ENCODE measurements at places on chromosomes 13 and 19.

DNA sequence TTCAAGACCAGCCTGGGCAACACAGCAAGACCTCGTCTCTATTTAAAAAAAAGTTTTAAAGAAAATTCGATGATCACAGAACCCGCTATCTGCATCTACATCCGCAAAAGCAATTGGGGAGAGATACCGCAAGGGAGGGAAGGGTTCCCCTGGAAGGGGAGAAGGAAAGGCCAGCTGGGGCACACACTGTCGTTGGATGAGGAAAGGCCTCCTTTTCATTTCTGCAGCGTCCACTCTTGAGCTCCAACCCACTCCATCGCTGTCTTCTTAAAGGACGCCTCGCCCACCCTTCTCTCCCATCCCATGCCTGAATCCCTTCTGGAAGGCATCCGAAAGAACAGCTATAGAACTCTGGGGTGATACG is 3.2 kb upstream of the PRKCG start:
- DNase-seq: no peak

DNA sequence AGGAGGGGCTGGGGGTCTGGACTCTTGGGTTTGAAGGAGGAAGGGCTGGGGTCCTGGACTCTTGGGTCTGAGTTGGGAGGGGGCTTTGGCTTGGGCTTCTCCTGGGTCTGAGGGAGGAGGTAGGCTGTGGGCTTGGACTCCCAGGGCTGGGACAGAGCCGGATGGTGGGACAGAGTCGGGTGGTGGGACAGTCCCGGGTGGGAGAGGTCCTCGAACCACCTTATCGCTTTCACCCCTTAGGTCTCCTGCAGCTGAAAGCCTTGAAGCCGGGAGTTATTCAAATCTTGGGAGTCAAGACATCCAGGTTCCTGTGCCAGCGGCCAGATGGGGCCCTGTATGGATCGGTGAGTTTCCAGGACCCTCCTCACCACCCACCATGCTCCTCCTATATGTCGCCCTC is 1.4 kb downstream of the FGF21 start:
- no peak for DNase-seq

DNA sequence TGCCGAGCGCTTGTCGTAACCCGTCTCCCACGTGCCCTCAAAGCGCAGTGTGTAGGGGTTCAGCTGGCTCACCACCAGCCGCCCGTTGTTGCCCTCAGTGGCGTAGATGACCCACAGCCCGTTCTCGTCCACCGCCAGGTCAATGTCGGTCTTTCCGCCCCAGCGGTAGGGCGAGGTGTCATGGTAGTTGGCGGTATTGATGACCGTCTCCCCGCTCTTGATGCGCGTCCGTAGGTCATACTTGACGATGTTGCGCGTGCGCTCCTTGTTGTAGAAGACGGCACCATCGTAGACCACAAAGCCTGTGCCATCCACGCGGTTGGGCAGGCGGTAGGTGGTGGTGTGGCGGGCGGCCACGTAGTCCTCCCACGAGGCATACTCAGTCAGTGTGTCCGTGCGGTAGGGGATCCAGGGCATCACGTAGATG is 26.5 kb upstream of the ASF1B start:
- no peak for DNase-seq

DNA sequence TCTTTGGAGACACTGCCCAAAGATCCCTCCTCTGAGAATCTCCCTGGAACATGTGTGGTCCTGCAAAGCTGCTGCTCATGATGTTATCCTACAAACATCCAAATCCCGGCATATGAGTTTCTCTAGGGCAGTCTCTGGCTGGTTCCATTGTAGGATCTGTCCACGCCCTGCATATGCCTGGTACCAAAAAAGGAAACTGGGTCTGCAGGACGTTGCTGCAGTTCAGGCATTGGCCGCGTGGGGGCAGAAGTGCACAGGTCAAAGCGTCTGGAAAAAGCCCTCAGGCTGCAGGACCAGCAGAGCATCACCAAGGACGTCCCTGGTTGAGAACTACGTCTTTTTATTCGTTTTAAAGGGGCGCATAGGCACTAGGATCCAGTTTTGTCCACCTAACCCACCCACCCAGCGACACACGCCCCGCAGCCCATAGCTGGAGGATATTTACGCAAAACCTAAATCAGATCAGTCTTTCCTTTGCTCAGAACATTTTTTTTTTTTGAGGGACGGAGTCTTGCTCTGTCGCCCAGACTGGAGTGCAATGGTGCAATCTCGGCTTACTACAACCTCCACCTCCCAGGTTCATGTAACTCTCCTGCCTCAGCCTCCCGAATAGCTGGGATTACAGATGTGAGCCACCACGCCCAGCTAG is 12.9 kb upstream of the ZNF564 start:
- DNase-seq: peak; percentile 81

DNA sequence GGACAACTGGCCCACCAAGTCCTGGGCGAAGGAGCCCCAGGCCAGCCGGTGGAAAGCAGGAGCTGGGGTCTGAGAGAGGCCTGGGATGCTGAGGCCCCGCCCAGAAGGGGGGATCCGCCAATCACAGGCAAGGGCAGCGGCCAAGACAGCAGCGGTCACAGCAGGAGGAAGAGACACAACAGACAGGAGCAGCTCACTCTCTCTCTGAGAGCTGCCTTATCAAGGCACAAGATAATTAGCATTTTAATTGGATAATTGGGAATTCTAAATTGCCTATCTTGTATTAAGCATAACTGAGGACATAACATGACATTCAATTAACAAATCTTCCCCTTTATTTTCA is 46.2 kb downstream of the CEBPG start:
- DNase-seq: no peak

DNA sequence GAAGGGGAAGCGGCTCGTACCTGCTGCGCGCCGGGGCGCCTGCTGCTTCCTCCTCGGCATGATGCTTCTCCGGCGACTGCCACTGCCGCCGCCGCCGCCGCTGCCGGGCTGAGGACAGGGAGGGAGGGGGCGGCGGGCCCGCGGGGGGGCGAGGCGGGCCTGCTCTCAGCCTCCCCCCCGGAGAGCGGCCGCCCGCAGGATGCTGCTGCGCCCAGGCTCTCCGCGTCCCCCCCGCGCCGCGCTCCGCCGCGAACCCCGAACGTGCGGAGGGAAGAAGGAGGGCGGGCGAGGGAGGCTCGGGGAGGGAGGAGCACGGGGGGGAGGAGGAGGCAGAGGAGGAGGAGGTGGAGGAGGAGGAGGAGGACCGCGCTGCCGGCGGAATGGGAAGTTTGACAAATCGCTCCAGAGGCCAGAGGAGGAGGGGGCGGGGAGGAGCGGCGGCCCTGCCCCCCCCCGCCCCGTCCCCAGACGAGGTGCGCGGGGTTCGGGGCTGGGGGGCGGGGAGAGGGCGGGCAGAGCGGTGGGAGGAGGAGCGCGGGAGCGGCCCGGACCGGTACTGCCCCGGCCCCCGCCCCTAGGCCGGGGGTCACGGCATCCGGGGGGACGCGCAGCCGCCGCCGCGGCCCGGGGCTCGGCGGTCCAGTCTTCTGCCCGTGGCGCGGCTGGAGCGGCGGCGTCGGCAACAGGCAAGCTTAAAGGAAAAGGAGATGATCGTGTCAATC is at the start of gene TSHZ3:
Gene TSHZ3 (minus strand): TSS at position 277 of the 722 bp plus-strand sequence. CDS start 217 bp downstream, at position 60.
- peak; percentile 32 for DNase-seq

DNA sequence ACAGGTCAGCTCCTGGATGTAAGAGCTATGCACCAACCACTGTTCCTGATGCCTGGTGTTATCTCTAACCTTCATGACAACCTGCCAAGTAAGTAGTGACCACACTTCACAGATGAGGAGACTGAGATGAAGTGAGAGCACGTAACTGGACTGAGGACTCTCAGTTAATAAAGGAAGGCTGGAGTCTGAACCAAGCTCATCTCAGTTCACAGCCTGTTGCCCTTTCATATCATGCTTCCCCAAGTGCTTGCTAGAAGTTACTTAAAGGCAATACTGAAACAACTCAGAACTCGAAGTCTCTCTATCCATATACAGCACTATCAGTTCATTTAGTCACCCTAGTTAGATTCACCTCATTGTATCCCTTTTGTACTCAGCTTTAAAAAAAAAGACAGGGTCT is 119.7 kb downstream of the ABCC4 start:
- no peak for DNase-seq

DNA sequence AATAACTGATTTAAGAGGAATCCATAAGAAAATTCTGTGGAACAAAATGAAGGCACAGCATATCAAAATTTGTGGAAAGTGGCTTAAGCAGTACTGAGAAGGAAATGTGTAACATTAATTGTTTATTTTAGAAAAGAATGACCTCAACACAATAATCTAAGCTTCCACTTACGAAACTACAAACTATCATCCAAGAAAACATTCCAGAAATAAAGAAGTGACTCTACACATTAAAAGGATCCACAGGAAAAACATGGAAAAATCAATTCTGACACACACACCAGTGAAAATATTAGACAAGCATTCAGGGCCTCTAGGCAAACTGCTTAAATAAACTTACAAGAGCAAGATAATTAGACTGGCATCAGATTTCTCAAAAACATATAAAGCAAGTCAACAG is 14.0 kb downstream of the EXOSC8 start:
- no peak for DNase-seq

DNA sequence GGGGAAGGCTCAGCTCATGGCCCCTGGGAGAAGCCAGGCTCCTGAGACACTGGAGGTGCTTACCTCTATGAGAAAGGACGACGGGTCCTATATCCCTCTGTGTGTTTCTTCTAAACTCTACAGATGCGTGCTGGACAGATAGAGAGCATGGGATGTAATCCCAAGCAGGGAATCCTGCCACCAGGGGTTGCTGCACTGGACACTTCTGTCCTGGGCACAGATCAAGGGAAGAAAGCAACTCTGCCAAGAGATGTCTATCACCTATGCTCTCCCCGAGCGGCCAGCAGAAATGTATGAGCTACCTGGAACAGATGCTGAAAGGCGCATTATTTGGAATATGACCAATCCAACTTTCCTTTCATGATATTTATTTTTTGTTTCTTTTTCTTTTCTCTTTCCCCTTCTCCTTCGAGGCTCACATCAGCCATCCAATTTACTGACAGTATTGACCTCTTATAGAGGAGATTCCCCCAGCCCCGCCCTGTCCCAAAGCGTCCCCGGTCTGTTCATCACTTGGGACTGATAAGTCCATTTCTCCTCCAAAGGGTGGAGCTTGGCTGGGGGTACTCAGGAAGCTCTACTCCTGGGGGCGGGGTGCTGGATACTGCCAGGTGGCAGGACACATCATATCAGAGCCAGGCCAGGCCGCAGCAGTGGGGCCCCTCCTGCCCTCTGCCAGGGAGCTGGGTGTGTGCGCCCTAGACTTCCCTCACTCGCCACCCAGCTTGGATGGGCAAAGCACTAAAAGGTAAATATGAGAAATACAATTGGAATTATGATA is 34.2 kb downstream of the TSHZ3 start:
- no peak for DNase-seq

- no peak for DNase-seq
These were observed 175.0 kb downstream of the URI1 start for GRCh38 chr19:30116984-30117555.

DNA sequence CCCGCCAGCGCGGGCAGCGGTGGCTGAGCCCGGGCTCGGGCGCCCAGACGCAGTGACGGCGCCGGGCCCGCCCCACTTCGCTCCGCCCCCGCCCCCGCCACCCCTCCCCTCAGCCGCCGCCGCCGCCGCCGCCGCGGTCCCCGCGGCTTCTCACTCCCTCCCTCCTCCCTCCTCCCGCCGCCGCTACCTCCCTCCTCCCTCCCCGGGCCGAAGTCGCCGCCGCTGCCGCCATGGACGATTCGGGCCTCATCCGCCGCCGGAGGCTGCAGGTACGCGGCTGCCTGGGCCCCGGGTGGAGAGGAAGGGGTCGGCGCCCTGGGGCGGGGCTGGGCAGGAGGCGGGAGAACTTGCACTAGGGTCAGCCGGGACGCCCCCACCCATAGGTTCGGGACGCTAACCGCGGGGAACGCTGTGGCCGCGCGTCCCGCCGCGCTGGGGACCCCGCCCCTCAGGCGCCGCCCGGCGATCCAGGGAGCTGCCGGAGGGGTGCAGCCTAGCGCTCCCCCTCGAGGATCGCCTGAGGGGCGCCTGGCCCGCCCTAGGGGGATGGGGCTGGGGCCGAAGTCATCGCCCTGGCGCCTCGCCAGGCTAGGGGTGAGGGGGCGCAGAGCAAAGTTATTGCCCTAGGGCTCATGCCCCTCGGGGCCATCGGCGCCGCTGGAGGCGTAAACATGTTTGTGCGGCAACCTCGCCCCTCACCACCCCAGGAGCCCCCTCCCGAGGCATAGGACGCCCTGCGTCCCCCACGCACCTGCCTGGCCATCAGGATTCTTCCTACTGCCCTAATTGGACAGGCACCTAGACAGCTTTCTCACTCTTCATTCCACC is 427 bp downstream of the RTBDN start:
- peak; percentile 22 for DNase-seq

DNA sequence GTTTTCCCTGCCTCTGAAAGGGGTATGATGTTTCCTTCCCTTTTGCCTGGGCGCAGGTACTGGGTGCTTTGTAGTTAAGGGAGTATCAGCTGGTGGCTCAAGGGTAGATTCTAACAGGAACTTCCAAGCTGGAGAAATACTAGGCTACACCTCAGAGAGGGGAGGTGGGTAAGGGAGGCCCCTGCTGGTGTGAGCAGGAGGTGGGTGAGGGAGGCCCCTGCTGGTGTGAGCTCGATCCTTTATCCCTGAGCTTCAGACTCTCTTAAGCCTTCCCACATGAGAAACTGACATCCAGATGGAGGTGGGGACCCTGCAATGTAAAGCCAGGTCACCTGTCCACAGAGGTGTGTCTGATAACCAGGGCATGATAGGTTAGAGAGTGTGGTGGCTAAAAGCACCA is 32.1 kb downstream of the CYP2B6 start:
- DNase-seq: no peak

DNA sequence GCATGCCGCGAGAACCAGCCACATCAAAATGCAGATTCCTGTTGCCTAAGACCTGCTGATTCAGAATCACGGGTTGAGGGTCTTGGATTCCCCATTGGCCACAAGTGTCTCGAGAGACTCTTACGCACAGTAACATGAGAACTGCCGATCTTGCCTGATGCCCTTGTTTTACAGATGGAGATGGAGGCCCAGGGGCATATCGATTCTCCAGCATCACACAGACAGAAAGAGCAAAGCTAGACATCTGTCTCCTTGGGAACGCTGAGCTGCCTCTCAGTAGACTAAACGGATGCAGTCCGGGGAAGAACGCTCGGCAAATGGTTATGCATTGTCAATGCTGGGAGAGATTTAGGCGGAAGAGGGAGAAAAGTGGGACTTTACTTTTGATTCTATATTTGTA is 5.4 kb downstream of the NLRP12 start:
- DNase-seq: no peak

- DNase-seq: no peak
These were observed 1529.3 kb upstream of the SLC10A2 start for GRCh38 chr13:104595511-104595910.

DNA sequence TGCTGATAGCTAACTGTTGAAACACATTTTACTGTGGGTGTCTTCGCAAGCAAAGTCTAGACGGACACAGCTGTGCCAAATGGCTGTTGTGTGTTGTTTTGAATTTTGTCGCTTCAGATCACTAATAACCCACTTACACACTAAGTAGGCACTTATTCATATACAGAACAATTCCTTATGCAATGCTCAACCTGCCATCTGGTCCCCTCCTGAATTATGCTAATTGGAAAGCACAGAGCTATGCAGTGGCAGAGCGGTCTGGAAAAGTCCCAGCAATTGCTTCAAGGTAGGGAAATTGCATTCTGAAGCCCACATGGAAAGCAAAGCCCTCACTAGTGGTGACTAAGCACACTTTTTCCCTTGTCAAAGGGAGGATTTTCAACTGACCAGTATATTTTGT is 69.9 kb downstream of the C13orf42 start:
- DNase-seq: no peak
